EL (cell line): ENCODE measurements at places on chromosomes 16 and 17.
A peak's percentile ranks its signal among the peaks of the same experiment; 100 is the strongest.

DNA sequence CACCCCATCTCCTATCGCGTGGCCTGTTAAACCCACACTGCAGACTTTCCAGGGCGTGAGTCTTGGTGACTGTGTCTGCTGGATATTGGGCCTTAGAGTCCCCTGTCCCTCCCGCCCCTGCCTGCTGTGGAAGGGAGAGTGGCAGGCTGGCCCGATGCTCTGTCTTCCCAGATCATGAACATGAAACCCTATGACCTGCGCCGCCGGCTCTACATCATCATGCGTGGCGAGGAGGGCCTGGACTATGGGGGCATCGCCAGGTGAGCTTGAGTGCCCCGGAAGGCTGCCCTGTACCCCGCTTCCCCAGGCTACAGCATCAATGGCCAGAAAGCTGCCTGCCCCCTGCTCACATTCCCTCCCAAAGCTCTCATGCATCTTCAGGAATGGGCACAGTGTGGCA lies 19.5 kb upstream of the CLEC18A start:
- DNase-seq: no peak

DNA sequence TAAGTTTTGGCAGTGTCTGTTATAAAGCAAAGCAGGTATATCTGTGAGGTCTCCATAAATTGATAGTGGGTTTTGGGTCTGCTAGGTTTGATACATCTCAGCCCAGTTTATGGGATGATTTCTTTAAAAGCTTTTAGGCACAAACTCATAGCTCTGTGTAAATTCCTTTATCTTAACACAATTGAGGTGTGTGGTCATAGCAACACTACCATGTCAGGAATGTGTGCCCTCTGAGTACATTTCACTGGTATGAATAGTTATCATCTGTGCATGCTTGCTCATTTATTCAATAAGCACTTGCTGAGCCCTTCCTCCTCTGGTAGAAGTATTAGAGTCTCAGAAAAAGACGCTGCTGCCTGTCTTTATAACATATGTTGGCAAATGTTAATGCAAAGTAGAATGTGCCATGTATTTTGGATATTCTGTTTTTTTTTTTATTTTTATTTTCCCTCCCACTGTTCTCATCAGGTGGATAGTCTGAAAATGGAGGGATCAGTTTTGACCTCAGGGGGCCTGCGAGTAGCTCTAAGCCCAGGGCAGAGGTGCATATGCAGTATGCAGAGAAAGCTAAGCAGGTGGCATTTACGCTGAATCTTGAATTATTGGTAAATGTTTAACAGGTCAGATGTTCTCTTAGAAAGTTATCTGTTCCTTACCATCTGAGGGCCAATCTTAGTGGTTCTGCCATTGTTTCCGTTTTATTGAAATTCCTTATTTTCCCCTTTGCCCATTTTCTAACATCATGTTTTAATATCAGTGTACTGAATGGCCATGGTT lies 90.7 kb downstream of the WNT3 start:
- DNase-seq: peak; percentile 92

GRCh38 chr16:10441726-10442125 lies 55.9 kb downstream of the ATF7IP2 start:
- no peak for DNase-seq

DNA sequence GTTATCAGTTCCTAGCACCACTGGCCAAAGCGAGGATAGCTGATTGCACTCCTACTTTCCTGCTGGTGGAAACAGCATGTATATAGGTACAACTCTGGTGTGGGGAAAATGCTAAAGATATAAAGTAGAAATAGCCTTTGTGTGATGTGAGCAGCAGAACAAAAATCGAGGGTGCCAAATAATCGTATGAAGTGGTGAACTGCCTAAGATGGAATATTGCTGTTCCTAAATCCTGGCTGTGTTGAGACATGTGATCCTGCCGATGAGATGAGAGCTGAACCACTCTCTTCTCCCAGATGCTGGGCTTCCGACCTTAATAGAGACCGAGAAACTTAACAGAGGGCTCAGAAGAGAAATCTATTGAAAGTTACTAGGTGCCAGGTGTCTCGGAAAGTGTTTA lies 117.8 kb downstream of the WWOX start:
- no peak for DNase-seq

- peak; percentile 21 for DNase-seq
Measured at GRCh38 chr17:7673239-7673638, 14.1 kb downstream of the TP53 start.

DNA sequence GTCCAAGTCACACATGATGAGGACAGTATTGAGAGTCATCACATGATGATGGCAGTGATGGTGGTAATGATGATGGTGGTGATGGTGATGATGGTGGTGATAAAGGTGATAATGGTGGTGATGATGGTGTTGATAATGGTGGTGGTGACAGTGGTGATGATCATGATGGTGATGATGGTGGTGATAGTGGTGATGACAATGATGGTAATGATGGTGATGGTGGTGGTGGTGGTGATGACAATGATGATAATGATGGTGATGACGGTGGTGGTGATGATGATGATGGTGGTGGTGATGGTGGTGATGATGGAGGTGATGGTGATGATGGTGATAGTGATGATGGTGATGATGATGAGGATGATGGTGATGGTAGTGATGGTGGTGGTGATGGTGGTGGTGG lies 190.2 kb upstream of the ZNF469 start:
- no peak for DNase-seq

- DNase-seq: no peak
Measured at GRCh38 chr17:5000237-5000639, 2.5 kb downstream of the KIF1C start.

DNA sequence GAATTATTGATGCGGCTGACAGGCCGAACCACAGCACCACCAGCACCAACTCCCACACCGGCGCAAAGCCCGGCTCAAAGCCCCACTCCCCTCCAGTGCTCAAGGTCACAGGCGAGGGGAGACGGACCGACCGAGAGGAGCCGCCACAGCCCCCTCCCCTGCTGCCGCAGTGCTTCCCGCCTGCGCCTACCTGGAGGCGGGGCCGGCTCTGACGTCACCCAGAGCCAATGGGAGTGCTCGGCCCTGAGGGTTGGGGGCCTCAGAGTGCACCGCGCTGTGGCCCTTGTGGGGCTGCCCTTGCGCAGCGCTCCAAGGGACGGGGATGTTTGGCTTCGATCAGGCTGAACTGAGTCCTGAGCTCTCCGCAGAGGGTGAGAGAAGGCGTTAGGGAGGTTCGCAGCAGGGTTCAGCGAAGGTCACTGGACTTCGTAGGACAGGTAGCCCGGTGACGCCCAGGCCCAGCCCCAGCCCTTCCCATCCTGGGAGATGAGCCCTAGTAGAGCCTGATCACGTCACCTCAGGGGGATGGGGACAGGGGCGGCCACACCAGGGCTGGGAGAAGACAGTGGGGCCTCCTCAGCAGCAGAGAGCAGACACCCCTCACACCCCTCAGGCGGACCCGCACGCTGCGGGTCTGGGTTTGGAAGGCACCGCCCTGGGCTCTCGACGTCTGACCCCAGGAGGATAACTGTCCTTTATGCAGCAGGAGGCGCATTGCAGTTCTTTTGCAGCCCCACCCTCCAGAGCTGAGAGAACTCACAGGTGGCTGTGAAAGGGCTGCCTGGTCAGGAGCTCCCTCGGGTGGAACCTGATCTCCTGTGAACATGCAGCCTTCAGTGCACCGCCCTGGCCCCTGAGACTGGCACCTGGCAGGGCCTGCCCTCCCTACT lies 1.5 kb downstream of the NDRG4 start:
- no peak for DNase-seq

DNA sequence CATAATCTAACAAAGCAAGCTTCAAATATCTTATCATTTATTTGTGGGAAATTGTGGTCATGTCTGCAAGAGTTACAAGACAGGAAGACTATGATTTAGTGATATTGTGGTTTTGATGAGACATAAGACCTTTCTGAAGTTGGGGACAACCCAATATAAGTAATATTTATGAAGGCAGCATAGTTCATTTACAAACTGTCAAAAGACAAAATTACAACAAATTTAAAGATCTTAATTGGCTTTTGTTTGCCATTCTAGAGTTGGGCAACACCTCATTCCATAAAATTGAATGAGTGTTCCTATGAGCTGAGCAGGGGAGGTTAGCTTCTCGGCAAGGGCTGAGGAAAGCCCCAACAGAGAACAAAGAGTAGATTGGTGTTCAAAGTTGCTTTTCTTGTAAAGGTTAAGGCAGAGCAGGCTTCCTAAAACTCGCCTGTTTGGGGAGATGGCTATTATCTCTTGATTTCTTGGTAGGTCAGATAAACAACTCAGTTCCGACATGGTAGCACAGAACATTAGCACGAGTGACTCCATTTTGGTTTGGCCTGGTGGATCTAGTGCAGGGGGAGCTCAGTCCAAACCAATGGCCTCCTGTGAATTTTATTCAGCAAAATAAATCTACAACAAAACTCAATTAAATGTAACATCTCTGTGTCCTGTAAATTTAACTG lies 10.9 kb upstream of the MMD start:
- DNase-seq: no peak

DNA sequence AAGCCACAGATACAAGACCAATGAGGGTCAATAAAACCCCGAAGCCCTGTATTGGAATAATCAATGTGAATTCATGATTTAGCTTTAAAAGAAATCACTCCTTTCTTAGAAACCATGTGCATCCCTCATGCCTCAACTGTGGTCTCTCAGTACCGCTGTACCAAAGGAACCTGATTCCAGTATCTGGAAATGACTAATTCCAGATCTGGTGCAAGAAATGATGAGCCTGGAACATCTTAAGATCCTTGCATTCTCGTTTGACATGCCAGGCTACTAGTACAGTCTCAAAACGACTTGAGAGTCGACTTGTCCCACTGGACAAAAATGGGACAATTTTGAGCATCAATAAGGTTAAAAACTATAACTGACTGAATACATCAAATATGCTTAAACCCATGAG lies 21.2 kb downstream of the USP31 start:
- DNase-seq: no peak

DNA sequence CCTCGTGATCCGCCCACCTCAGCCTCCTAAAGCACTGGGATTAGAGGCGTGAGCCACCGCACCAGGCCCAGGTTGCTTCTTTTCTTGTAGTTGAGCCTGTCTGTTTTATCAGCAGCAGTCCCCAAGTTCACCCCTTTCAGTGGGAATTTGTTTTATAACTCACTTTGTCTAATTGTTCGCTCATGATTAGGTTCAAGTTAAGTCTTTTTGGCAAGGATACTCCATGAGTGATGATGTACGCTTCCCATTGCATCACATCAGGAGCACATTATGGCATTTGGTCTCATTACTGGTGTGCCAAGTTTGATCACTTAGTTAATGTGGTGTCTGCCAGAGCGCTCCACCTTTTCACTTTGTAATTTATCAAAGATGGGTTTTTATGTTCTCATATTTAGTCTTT lies 14.4 kb upstream of the GJD3 start:
- DNase-seq: no peak

DNA sequence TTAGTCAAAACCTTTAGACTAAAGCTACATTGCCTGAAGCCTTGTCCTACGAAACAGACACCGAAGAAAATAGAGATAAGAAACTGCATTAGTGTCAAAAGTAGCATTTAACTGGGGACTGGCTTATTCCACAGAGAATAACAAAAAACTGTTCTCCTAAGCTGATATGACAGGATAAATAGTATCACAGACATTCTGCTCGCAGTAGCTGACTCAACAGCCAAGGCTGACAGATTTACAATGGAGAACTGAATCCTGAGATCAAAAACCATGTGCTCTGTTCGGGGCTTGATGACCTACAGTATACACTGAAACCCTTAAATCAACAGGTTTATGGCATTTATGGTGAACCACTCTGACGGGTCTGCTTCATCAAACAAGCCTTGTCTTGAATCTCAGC lies 25.5 kb downstream of the ADAMTS18 start:
- DNase-seq: no peak

- DNase-seq: no peak
Measured at GRCh38 chr17:11598274-11599221, at the start of gene DNAH9. TSS of gene DNAH9 (plus strand) at chr17:11598470. CDS start at chr17:11598499, 29 bp downstream.

- DNase-seq: no peak
Measured at GRCh38 chr16:79756571-79756970, 156.0 kb upstream of the MAF start.

- no peak for DNase-seq
Measured at GRCh38 chr16:51939378-51939871, 607.5 kb downstream of the TOX3 start.

- DNase-seq: peak; percentile 37
Measured at GRCh38 chr17:42818379-42818778, 5.7 kb downstream of the BECN1 start.

- DNase-seq: peak; percentile 74
Measured at GRCh38 chr17:78168903-78169793, 767 bp downstream of the SYNGR2 start.

GRCh38 chr17:10205549-10206185 lies 7.3 kb upstream of the GAS7 start:
- no peak for DNase-seq

DNA sequence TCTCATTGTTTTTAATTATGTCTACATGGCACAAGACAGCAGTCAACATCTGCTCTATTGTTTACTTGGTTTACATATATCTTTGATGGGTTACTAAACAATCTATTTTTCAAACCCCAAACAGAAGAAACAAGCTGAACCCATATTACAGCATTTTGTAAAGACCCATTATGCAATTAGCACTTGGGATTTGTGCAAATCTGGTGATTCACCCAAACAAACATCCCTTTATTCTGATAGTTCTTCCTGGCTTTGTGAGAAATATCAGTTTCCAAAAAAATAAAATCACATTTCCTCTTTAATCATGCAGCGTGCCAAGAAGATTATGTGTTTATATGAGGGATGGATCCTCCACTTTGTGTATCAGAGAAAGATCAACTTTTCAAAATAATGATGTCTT lies 16.8 kb upstream of the RBFOX1 start:
- DNase-seq: no peak

DNA sequence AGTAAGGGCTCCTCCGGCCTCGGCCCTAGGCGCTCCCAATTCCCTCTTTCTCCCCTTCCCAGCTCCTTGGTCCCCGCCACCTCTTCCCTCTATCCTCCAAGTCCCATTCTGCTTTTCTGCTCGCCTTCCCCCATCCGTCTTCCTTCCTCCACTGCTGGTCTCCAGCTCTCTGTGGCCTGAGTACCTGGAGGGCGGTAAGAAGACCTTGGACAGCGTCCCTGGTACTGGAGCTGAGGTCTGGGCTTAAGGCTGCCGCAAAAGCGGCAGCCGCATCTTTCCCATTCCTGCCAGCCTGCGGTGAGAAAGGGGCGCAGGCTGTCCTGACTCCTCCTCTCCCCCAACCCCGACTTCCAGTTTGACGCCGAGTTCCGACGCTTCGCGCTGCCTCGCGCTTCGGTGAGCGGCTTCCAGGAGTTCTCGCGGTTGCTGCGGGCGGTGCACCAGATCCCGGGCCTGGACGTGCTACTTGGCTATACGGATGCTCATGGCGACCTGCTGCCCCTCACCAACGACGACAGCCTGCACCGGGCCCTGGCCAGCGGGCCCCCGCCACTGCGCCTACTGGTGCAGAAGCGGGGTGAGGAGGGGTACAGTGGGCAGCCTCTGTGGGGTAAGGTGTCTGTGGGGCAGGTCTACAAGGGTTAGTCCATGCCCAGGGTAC lies 471 bp downstream of the PARD6A start:
- DNase-seq: peak; percentile 41

- DNase-seq: no peak
Measured at GRCh38 chr16:8796469-8797363, 723 bp downstream of the TMEM186 start.

DNA sequence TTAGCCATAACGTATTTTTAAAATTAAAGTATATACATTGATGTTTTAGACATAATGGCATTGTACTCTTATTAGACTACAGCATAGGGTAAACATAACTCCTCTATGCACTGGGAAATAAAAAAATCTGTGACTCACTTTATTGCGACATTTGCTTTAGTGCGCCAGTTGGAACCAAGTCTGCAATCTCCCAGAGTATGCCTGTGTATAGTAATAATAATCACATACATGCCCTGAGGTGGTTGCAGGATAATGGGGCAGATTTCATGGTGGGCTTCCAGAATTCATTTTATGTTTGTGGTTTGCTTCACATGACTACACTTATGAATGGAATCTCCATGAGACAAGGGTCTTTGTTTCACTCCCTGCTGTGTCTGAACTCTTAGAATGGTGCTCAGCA lies 66.9 kb upstream of the N4BP1 start:
- DNase-seq: peak; percentile 40
